Omental fat pad (tissue), 4 donors: ENCODE measurements at places on chromosomes 3 and 15.

- DNase-seq, result no peak
Measured at GRCh38 chr15:60529332-60529731, 50.4 kb upstream of the ICE2 start.

DNA sequence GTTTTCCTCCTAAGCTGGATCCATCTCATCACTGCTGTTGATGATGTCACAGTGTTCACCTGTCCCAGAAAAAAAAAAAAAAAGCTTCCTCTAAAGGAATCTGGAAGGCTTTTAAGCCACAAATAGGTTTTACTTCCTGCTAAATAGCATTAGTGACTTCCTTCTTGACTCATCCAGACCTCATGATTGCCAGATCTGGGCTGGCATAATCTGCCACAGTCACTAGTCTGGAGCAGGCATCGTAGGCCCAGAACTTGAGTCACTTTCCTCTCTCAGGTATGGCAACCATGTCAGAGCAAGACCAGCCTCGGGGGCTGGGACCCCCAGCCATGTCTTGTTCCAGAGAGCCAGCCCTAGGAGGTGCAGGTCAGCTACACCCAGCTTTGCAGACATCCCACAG is 266.5 kb upstream of the CADM2 start:
- no peak for DNase-seq

DNA sequence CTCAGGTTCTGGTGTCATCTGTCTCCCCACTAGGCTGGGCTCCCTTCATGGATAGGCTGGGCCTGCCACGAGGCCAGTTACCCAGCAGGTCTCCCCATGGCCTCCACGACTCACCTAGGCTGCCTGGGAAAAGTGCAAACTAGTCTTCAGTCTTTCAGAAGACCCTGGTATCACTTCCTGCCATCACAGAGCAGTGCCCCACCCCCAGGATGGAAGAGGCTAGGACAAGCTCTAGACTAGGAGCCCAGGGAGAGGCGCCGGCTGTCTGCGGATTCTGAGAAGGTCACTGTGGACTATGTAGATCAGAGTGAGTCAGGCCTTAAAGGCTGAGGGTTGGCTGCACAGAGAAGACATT is 63.7 kb downstream of the CORO2B start:
- DNase-seq, result no peak

DNA sequence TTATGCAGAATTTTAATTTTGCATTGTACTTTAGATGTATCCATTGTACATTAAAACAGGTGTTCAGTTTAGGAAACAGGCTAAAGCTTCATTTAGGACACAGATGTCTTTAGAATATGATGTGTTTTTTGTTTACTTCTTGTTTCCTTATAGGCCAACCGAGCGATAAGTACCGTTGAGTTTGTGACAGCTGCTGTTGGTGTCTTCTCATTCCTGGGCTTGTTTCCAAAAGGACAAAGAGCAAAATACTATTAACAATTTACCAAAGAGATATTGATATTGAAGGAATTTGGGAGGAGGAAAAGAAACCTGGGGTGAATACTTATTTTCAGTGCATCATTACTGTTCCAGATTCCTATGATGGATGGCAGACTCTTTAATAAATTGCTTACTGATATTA is 29.4 kb downstream of the PLAAT1 start:
- no peak for DNase-seq

GRCh38 chr3:183317271-183317670 is 64.2 kb downstream of the B3GNT5 start:
- DNase-seq, result no peak

- no peak for DNase-seq
Measured at GRCh38 chr3:23952646-23953045, 7.6 kb downstream of the NR1D2 start.

DNA sequence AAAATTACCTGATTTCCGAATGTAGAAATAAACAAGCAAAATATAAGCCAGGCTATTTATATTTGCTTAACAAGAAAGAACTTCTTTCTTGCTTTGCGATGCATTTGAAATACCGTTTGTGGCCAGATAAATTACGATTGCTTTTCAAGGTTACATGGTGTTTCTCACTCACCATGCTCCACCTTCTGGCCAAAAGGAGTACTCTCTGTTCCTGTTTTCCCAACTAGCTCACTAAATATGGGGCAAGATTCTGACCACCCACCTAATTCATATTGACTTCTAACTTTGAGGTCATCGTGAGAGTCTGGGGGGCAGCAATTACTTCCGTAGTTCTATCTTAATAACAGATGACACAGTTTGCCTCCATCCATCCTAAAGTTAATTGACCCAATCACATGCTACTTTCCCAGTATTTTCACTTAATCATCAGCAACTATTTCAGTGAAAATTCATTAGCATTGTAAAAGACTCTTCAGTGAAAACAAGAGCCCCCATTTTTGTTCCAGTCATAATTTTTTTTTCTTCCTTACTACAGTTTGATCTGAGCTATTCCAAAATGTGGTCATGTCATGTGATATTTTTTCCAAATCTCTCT is 25.9 kb downstream of the ACP3 start:
- no peak for DNase-seq

DNA sequence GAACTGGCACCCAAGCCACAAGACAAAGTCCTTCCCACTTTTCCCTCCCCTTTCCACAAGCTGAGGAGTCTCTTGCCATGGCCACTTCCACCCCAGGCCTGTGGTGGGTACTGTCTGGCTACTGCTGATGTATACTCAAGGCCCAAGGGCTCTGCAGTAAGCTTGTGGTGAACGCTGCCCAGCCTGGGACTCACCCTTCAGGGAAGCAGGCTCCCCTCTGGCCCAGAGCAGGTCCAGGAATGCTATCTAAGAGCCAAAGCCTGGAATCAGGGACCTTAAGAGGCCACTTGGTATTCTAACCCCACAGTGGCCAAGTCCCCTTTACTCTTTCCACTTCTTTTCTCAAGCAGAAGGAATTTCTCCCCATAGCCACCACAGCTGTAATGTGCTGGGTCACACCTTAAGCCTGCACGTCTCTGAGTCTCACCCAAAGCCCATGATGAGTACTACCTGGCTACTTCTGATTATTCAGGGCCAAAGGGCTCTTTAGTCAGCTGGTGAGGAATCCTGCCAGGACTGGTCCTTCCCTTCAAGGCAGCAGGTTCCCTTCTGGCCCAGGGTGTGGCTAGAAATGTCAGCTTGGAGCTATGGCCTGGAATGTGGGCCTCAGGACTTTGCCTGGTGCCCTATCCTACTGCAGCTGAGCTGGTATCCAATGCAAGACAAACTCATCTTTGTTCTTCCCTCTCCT is 4.0 kb downstream of the PATL2 start:
- no peak for DNase-seq

GRCh38 chr3:198090795-198091332 is 130.8 kb downstream of the LMLN start:
- DNase-seq, result no peak

- DNase-seq, result no peak
Measured at GRCh38 chr3:123353850-123354233, 95.0 kb downstream of the ADCY5 start.

DNA sequence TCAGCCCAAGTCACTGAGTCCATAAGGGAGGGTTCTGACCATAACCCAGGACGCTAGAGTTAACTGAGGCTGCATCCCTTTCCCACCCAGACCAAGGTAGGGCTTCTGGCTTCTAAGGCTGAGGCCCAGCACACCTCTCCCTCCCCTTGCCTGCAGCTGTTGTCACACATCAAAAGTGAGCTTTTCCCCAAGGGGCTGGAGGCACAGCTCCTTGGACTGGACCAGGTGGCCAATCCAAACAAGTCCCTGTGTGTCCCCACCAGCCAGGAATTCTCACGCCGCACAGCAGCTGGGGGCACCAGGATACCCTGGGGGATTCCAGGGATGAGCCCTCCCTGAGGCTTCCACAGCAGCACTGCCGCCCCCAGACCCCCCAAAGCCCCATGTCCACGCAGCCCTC is 22.3 kb upstream of the ISLR2 start:
- no peak for DNase-seq
